ENCODE measurements at places on chromosomes 1 and 21. TPM values are rescaled to one million over a fixed set of nuclear protein-coding genes. Genes with fewer than 3 reads are reported as not detected.

DNA sequence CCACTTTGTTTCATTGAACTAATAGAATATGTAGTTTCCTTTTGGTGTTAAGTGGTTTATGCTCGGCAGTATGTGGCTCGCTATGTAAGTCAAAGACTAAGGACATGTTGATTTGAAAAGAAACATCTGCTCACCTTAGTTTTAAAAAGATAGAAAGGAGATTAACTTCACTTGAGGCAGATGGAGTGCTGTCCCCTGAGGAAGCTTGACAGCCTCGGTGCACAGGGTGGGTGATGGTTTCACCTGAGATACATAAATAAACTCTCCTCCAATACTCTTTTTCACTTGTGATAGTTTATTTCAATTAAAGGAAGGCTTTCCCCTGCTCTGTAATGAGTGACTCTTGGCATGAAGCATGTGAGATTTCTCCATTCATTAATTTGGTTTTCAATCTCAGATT is 70.8 kb upstream of the FMN2 start:
- no peak for DNase-seq

The TNFRSF8 gene
- 0.63 TPM for total RNA-seq

- no peak for DNase-seq
These were observed 9.0 kb upstream of the RPTN start for GRCh38 chr1:152167835-152168534.

The SSR2 gene
- 201 TPM for total RNA-seq

GRCh38 chr1:78006521-78006920 is 1.8 kb downstream of the DNAJB4 start:
- no peak for DNase-seq

- DNase-seq: no peak
These were observed 235.3 kb downstream of the TOMM20 start for GRCh38 chr1:234893359-234893724.
